Fibroblast of skin of abdomen (primary cell): ENCODE measurements at places on chromosomes 4 and X.

DNA sequence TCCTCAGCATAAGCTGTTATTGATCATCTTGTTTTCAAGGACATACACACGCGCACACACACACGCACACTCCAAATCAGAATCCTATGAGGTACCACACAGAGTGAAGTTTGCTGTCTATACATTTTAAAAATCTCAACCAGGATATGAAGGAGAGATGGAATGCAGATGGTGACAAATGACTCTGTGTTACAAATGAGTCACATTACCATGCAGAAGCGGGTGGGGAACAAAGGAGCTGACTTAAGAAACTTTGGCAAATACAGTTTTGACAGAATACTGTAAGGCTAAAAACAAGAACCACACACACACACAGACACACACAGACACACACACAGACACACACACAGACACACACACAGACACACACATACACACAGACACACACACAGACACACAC is 81.7 kb downstream of the RELL1 start:
- DNase-seq, result peak; percentile 61

GRCh38 chr4:162645381-162645780 is 481.6 kb upstream of the FSTL5 start:
- DNase-seq, result peak; percentile 52

GRCh38 chrX:95539041-95539440 is 1145.6 kb upstream of the DIAPH2 start:
- DNase-seq, result no peak

DNA sequence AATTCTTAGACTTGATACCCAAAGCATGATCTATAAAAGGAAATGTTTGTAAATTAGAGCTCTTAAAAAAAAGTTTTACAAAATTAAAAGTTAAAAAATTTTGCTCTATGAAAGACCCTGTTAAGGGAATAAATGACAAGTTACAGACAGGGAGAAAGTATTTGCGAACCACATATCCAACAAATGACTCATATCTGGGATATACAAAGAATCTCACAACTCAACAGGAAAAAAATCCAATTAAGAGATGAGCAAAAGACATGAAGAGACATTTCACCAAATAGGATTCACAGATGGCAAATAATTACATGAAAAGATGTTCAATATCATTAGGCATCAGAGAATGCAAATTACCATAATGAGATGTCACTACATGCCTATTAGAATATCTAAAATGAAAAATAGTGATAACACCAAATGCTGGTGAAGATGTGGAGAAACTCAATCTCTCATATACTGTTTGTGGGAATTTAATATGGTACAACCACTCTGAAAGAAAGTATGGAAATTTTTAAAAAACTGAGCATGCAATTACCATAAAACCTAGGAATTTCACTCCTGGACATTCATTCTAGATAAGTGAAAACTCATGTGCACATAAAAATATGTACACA is 100.8 kb upstream of the EOLA2 start:
- DNase-seq, result peak; percentile 59

DNA sequence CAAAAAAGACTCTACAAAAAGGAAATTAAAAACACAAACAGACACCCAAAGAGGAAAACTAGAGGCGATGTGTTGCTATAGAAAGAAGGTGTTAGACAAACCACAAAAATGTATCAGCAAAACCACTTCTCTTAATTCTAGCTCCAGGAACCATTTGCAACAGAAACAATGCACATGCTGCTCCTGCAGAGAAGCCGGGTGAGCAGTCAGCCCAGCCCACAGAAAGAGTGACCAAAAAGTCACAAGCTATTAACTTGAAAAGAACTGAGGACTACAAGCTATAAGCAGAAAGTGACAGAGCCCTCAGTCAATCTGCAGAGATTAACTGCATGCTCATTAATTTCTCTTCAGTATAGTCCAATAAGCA is 96.2 kb upstream of the KLHL13 start:
- no peak for DNase-seq
